ENCODE measurements at places on chromosomes 3 and 15.

DNA sequence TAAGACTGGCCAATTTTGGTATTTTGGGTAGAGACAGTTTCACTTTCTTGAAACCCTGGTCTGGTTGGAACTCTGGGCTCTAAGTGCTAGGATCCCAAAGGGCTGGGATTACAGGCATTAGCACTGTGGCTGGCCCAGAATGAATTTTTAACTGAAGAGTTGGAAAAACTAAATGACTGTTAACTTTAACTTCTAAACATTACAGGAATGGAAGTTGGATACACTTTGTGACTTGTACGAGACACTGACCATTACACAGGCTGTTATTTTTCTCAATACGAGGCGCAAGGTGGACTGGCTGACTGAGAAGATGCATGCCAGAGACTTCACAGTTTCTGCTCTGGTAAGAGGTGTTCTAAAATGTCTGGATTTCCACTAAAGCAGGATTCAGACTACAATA is 3.5 kb downstream of the EIF4A2 start:
- DNase-seq = no peak

DNA sequence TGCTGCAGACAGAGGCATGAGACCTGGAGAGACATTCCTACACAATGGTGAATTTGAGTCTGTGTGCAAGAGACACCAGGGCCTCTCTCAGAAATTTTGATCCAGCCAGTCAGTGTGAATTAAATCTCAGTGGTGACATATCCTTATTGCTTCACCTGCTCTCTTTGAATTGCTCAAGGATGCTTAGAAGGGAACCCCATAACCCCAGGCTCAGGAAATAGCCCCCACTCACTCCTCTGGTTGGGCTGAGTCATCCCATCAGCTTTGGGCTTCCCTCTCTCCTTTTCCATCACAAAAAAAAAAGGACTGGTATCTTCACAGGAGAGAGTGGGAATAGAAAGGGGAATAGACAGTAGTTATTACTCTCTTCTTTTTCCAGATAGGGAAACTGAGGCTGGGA is 33.0 kb upstream of the LARS2 start:
- DNase-seq = no peak

DNA sequence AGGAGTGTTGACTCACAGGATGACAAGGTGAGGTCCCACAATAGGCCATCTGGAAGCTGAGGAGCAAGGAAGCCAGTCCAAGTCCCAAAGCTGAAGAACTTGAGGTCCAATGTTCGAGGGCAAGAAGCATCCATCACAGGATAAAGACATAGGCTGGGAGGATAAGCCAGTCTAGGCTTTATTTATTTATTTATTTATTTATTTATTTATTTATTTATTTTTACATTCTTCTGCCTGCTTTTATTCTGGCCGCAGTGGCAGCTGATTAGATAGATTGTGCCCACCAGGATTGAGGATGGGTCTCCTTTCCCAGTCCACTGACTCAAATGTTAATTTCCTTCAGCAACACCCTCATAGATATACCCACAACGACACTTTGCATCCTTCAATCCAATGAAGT is 472.2 kb upstream of the DPPA4 start:
- no peak for DNase-seq

GRCh38 chr3:65126527-65127410 is 439.0 kb upstream of the ADAMTS9 start:
- DNase-seq = no peak

GRCh38 chr3:194075802-194076460 is 60.0 kb upstream of the HES1 start:
- DNase-seq = no peak

GRCh38 chr3:142117056-142117851 is 32.1 kb downstream of the TFDP2 start:
- DNase-seq = no peak

DNA sequence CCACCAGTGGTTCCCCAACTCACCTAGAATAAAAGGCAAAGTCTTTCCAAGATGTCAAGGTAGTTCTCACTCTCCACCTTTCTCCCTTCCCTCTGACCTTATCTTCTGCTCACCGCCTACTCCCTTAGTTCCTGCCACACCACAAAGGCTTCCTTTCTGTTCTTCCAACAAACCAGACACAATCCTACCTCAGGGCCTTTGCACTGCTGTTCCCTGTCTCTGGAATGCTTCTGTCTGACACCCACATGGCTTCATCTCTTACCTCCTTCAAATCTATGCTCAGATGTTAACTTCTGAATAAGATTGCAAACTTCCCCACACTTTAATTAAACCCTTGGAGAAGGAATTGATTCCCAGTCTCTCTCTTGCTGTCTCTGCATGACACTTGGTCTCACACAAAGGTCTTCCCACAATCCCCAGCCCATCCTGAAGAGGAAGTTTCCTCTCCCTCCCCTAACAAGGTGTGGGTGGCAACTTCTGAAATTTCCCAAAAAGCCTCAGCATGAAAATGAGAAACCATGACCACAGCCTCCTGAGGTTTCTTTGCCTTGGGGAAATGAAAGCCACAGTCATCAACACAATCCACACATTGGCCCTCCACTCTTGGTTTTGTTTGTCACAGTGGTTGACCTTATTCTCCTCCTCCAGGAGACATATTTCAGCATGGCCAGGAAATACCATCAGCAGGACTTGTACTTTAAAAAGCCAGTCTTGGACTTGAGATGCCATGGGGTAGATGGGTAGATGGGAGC is 3.0 kb upstream of the RYK start:
- DNase-seq = no peak

DNA sequence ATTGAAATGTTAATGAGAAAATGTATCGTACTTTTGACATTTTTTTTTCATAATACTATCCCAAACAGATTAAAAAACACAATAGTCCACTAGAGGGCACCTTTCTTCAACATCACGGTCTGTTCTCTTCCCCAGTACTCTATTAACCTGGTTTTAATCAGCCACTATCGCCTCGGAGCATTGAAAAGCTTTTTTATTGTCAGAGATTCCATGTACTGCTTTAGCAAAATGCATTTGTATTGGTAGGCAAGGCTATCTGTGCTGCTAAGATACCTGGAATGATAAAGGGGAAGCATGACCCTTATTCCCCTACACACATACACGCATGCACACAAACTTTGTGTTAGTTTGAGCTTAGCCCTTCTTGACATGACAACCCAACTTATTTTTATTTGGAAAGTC is 160.1 kb upstream of the IL12A start:
- DNase-seq = no peak

DNA sequence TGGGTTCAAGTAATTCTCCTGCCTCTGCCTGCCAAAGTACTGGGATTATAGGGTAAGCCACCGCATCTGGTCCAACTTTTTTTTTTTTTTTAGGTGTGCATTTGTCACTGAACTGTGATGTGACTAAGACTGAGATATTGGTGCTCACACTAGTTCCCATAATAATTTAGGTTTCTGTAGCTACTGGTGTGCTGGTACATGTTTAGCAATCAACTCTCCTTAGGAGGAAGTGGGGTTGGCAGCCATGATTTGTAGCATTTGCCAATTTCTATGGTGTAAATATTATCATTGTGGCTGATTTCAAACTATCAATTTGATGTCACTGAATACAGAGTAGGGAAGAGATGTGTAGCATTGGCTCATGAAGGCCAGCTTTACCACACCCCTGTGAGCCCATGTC is 372.7 kb downstream of the EDEM1 start:
- no peak for DNase-seq
